ENCODE measurements at places on chromosomes 3 and 15.

DNA sequence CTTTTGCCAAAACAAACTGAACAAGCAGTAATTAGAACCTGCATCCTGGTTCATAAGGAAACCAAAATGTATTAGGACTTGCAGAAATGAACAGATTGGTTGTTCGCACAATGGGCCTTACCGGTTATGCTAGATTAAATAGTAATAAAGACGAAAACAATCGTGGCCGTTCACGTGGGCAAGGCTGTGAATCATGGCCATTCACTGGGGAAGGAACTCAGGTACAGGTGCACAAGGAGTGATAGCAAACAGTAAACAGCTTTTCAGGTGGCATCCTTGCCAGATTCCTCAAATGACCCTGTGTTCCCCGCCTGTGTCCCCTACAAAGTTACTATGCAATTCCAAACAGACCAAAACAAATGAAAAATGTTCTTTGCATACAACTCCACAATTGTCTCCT lies 8.2 kb downstream of the LRIG1 start:
- no peaks in the 10 kb centered on the region for H3K36me3 ChIP-seq
- H3K27me3 ChIP-seq: no peaks in the 10 kb centered on the region
- peaks cover 95% of the 10 kb centered on the region for H3K4me1 ChIP-seq

DNA sequence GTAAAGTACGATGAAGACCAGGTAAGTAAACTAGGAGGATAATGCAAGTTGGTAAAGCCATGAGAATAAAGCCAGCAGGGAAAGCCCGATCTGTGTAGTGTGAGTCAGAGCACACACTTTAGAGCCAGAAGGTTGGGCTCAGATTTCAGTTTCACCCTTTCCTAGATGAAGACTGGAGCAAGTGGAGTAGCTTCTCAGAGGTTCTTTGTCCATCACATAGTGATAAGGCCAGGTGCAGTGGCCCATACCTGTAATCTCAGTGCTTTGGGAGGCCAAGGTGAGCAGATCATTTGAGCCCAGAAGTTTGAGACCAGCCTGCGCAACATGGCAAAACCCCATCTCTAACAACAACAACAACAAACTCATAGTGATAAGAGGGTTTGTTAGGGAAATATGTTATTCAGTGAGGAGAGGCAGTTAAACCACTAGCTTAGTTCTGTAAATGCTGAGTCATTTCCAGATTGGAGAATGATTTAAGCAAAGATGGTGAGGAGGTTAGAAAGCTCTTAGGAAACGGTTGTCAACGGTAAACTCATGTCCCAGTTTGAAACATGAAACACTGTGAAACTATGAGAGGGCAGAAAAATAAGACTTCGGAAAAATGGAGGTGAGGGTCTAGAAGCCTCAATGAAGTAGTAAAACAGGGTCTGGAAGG lies 39.0 kb downstream of the IL12A start:
- no peak overlapping the region for H3K27ac ChIP-seq
- H3K27me3 ChIP-seq: no peaks in the 10 kb centered on the region
- no peaks in the 10 kb centered on the region for H3K4me1 ChIP-seq
- no peaks in the 10 kb centered on the region for H3K36me3 ChIP-seq
- DNase-seq: no peak

DNA sequence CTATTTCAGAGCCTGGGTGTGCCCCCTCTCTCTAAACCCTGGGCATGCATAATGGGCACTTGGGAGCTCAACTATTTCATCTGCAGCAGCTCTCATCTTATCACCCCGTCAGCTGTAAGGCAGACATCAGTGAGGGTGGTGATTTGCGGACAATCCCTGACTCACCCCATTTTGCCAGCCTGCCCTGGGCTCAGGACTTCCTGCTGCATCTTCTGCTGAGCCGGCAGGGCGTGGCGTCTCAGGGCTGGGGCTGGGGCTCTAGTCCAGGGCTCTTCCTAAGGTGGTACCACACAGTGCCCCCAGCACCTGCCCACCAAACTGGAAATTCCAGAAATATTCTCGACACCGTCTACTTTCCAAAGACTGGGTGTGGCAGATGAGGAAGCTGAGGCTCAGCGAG lies 925 bp upstream of the PSTPIP1 start:
- peaks cover 1% of the 10 kb centered on the region for H3K4me1 ChIP-seq
- H3K4me3 ChIP-seq: no peak overlapping the region
- H3K36me3 ChIP-seq: no peaks in the 10 kb centered on the region
- DNase-seq: no peak
- no peaks in the 10 kb centered on the region for H3K27me3 ChIP-seq

GRCh38 chr3:54433846-54434245 lies 311.5 kb downstream of the CACNA2D3 start:
- H3K27me3 ChIP-seq: no peaks in the 10 kb centered on the region
- no peak overlapping the region for H3K27ac ChIP-seq
- H3K4me1 ChIP-seq: peaks cover 5% of the 10 kb centered on the region
- DNase-seq: peak; percentile 80
- no peak overlapping the region for H3K4me3 ChIP-seq

DNA sequence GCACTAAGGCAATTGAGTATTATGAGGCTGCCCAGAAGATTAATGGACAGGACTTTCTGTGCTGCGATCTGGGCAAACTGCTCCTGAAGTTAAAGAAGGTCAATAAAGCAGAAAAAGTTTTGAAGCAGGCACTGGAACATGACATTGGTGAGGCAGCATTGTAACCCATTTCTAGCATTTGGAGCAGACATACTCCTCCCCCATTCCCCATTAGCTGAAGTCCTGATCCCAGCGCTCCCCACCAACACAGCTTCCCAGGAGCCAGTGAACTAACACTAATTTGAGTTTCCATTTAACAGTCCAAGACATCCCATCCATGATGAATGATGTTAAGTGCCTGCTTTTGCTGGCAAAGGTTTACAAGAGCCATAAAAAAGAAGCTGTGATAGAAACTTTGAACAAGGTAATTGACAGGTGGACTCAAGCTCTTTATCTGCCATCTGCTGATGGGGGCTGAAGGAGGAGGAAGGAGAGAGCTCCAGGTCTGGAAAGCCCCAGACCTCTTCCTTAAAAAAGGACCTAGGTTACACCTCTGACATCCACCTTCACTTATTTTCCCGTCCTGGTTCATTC lies 22.6 kb downstream of the CSRNP1 start:
- no peaks in the 10 kb centered on the region for H3K27me3 ChIP-seq
- H3K4me3 ChIP-seq: no peak overlapping the region
- H3K27ac ChIP-seq: no peak overlapping the region
- no peaks in the 10 kb centered on the region for H3K36me3 ChIP-seq

GRCh38 chr15:51883271-51883837 lies 53.9 kb downstream of the TMOD3 start:
- no peak overlapping the region for H3K4me3 ChIP-seq
- no peak for DNase-seq
- no peaks in the 10 kb centered on the region for H3K36me3 ChIP-seq

DNA sequence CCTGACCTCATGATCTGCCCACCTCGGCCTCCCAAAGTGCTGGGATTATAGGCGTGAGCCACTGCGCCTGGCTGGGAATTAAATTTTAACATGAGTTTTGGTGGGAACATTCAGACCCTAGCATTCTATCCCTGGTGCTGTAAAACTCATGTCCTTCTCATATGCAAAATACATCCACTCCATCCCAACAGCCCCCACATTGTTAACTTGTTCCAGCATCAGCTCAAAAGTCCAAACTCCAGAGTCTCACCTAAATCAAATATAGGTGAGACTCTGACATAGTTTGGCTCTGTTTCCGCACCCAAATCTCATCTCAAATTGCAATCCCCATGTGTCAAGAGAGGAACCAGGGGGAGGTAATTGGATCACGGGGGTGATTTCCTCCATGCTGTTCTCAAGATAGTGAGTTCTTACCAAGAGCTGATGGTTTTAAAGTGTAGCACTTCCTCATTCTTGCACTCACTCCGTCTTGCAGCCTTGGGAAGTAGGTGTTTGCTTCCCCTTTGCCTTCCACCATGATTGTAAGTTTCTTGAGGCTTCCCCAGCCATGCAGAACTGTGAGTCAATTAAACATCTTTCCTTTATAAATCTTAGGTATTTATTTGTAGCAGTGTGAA lies 96.2 kb upstream of the PLCL2 start:
- peaks cover 14% of the 10 kb centered on the region for H3K4me1 ChIP-seq
- no peaks in the 10 kb centered on the region for H3K36me3 ChIP-seq
- no peak for DNase-seq

DNA sequence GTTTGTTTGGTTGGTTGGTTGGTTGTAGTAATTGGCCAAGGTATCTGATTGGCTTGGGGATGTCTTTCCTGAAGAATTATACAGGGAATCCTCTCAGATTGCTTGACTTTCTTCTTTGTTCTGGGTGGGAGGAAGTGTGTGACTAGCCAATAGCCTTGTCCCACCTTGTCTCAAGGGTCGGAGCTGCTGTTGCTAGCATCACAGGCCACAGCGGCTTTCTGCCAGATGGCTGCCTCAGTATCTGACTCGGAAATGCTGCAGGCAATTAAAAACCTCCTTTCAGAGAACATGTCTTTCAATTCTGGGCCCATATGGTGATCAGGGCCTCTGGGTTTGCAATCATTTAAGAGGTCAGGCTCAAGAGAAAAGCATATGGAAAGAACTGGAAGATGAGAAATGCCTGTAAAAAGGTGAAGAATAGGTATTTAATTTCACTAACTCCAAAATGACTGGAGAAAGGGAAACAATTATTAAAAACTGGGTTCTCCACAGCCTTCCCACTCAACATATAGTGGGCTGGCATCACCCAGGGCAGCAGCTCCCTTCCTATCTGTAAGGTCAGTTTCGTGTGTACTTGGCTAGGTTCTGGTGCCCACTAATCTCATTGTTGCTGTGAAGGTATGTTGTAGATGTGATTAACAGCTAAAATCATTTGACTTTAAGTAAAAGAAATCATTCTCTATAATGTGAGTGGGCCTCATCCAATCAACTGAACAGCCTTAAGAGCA lies 32.4 kb downstream of the TGFBR2 start:
- H3K4me1 ChIP-seq: peaks cover 6% of the 10 kb centered on the region
- no peak overlapping the region for H3K4me3 ChIP-seq
- no peak for DNase-seq

GRCh38 chr3:98545940-98546339 lies 14.2 kb downstream of the GPR15 start:
- no peak for DNase-seq
- H3K36me3 ChIP-seq: no peaks in the 10 kb centered on the region
- no peaks in the 10 kb centered on the region for H3K4me1 ChIP-seq
- H3K4me3 ChIP-seq: no peak overlapping the region
